ENCODE measurements at places on chromosomes 3 and 15. TPM values are rescaled to one million over a fixed set of nuclear protein-coding genes. Genes with fewer than 3 reads are reported as not detected.

The CASR gene
- not detected for total RNA-seq

The TRPM1 gene
- not detected for total RNA-seq

The TMEM158 gene
- total RNA-seq, result 35.7 TPM

The RASL12 gene
- 6.5 TPM for total RNA-seq

The CAMK1 gene
- 34.3 TPM for total RNA-seq

The ZNF385D gene
- 0.14 TPM for total RNA-seq

The LRRC3B gene
- not detected for total RNA-seq

The GOLGA8A gene
- total RNA-seq, result 8.9 TPM

The ZPLD1 gene
- total RNA-seq, result 0.28 TPM

The NPTN gene
- 158 TPM for total RNA-seq

The LSMEM2 gene
- not detected for total RNA-seq

The ACSBG1 gene
- total RNA-seq, result not detected

The PCYT1A gene
- total RNA-seq, result 76.5 TPM

The ATP13A4 gene
- total RNA-seq, result 0.18 TPM

The BOC gene
- 8.7 TPM for total RNA-seq
